Fibroblast of lung (primary cell): ENCODE measurements at places on chromosomes 2 and 18. TPM values are rescaled to one million over a fixed set of nuclear protein-coding genes. Genes with fewer than 3 reads are reported as not detected.

ZNF804A gene
- total RNA-seq, result 0.77 and 3.0 TPM in 2 replicates

PFN4 gene
- total RNA-seq, result 0.66 and 1.5 TPM in 2 replicates

TMEM200C gene
- 0.17 and 0.26 TPM in 2 replicates for total RNA-seq

UBXN2A gene
- total RNA-seq, result 12.9 and 13.9 TPM in 2 replicates

GRHL1 gene
- total RNA-seq, result 0.77 and 0.99 TPM in 2 replicates

SERPINB12 gene
- total RNA-seq, result not detected in 2 replicates

CEBPZOS gene
- 12.6 and 16.8 TPM in 2 replicates for total RNA-seq

CTNNA2 gene
- not detected in 2 replicates for total RNA-seq

GRCh38 chr2:217030081-217030480, 170.2 kb upstream of the TNP1 start:
- H3K36me3 ChIP-seq, result no peaks in the 10 kb centered on the region
- no peak for DNase-seq
- no peak overlapping the region for H3K27ac ChIP-seq
- peaks cover 7% of the 10 kb centered on the region for H3K27me3 ChIP-seq
- no peak overlapping the region for H3K4me3 ChIP-seq
- no peaks in the 10 kb centered on the region for H3K4me1 ChIP-seq

- peak; percentile 72 for DNase-seq
- no peaks in the 10 kb centered on the region for H3K27me3 ChIP-seq
- H3K36me3 ChIP-seq, result no peaks in the 10 kb centered on the region
- no peaks in the 10 kb centered on the region for H3K4me1 ChIP-seq
- H3K27ac ChIP-seq, result no peak overlapping the region
- H3K4me3 ChIP-seq, result no peak overlapping the region
Measured at GRCh38 chr2:103667335-103667884, 905.6 kb downstream of the TMEM182 start.

GRCh38 chr2:25505182-25505581, 163.5 kb upstream of the DNMT3A start:
- H3K4me1 ChIP-seq, result no peaks in the 10 kb centered on the region
- no peak overlapping the region for H3K27ac ChIP-seq
- no peak overlapping the region for H3K4me3 ChIP-seq
- no peaks in the 10 kb centered on the region for H3K36me3 ChIP-seq
- no peak for DNase-seq

GRCh38 chr2:10331702-10332401, 29.1 kb downstream of the HPCAL1 start:
- peaks cover 3% of the 10 kb centered on the region for H3K4me1 ChIP-seq
- H3K36me3 ChIP-seq, result no peaks in the 10 kb centered on the region
- no peaks in the 10 kb centered on the region for H3K27me3 ChIP-seq

- H3K27me3 ChIP-seq, result no peaks in the 10 kb centered on the region
- no peaks in the 10 kb centered on the region for H3K36me3 ChIP-seq
- DNase-seq, result no peak
- no peaks in the 10 kb centered on the region for H3K4me1 ChIP-seq
Measured at GRCh38 chr2:197669077-197669476, 6.3 kb downstream of the RFTN2 start.

GRCh38 chr2:67290451-67291290, 106.5 kb upstream of the ETAA1 start:
- DNase-seq, result peak; percentile 92
- no peak overlapping the region for H3K4me3 ChIP-seq
- H3K27ac ChIP-seq, result peak overlapping the region; percentile 70
- H3K27me3 ChIP-seq, result no peaks in the 10 kb centered on the region
- H3K4me1 ChIP-seq, result peaks cover 14% of the 10 kb centered on the region

DNA sequence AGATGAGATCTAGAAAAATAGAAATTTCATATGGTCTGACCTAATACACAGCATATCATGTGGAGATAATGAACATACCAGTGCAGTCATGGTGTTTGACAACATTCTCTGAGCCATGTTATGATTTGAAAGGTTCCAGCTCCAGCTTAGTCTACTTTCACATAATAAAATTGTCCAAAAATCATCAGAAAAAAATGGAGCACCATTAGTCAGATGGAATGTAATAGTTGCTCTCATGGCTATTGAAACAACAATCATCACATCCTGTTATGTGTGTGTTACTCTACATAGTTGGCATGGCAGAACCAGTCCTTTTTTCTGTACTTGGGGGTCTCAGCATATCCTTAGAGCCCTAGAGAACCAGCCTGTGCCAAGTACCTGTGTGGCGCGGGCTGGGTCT, 678.9 kb upstream of the FANCL start:
- no peaks in the 10 kb centered on the region for H3K27me3 ChIP-seq
- H3K27ac ChIP-seq, result no peak overlapping the region

DNA sequence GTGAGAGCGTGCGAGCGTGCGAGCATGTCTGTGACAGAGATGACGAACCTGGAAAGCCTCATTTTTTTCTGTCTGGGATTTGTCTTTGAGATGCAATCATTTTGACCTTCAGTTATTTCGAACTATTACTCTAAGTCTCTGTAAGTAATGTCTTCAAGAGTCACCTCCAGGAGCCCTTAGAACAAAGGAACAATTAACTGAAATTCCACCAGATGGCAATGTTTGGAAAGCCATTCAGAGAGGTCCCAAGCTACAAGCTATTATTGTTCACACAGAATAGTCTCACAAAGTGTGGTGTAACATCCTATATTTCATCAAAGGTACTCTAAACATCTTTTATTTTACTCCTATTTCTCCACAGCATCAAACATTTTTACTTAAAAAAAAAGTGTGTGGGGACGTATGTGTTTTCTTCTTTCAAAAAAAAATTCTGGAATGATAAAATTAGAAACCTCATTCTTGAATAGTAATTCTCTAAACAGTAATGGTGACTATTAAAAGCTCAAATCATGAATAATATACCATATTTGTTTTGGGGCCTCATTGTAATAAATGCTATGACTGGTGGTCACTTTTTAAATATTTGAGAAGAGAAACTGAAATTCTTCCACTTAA, 35.1 kb upstream of the MAPRE2 start:
- no peak overlapping the region for H3K4me3 ChIP-seq
- peak; percentile 55 for DNase-seq
- H3K27ac ChIP-seq, result no peak overlapping the region
- no peaks in the 10 kb centered on the region for H3K36me3 ChIP-seq
- H3K4me1 ChIP-seq, result no peaks in the 10 kb centered on the region

- H3K27me3 ChIP-seq, result peaks cover 3% of the 10 kb centered on the region
- no peaks in the 10 kb centered on the region for H3K36me3 ChIP-seq
- no peak for DNase-seq
- no peak overlapping the region for H3K4me3 ChIP-seq
- no peaks in the 10 kb centered on the region for H3K4me1 ChIP-seq
Measured at GRCh38 chr2:110707386-110707965, 24.9 kb upstream of the ACOXL start.

GRCh38 chr2:160472839-160473251, 20.8 kb downstream of the RBMS1 start:
- no peaks in the 10 kb centered on the region for H3K36me3 ChIP-seq
- peak overlapping the region; percentile 79 for H3K27ac ChIP-seq
- H3K27me3 ChIP-seq, result no peaks in the 10 kb centered on the region

GRCh38 chr2:75317316-75317715, 118.0 kb upstream of the TACR1 start:
- H3K27ac ChIP-seq, result no peak overlapping the region
- no peaks in the 10 kb centered on the region for H3K27me3 ChIP-seq
- H3K4me1 ChIP-seq, result no peaks in the 10 kb centered on the region
- H3K36me3 ChIP-seq, result no peaks in the 10 kb centered on the region
- H3K4me3 ChIP-seq, result no peak overlapping the region

- H3K4me3 ChIP-seq, result no peak overlapping the region
- H3K4me1 ChIP-seq, result peaks cover 4% of the 10 kb centered on the region
- no peaks in the 10 kb centered on the region for H3K27me3 ChIP-seq
- no peak for DNase-seq
- H3K27ac ChIP-seq, result no peak overlapping the region
Measured at GRCh38 chr2:54422072-54422581, 34.0 kb upstream of the SPTBN1 start.

- H3K27me3 ChIP-seq, result no peaks in the 10 kb centered on the region
- no peak overlapping the region for H3K4me3 ChIP-seq
- no peak overlapping the region for H3K27ac ChIP-seq
- no peaks in the 10 kb centered on the region for H3K36me3 ChIP-seq
- H3K4me1 ChIP-seq, result no peaks in the 10 kb centered on the region
Measured at GRCh38 chr2:214169736-214170135, 241.1 kb upstream of the VWC2L start.

- no peak overlapping the region for H3K4me3 ChIP-seq
- H3K27ac ChIP-seq, result no peak overlapping the region
- DNase-seq, result no peak
- no peaks in the 10 kb centered on the region for H3K36me3 ChIP-seq
Measured at GRCh38 chr2:12762976-12763375, 46.2 kb downstream of the TRIB2 start.

- no peak overlapping the region for H3K27ac ChIP-seq
- H3K36me3 ChIP-seq, result no peaks in the 10 kb centered on the region
- peak; percentile 42 for DNase-seq
- peaks cover 60% of the 10 kb centered on the region for H3K27me3 ChIP-seq
Measured at GRCh38 chr2:199471443-199472057, 13.8 kb upstream of the SATB2 start.
